Osteoblast (primary cell): ENCODE measurements at places on chromosomes 11 and 22. TPM values are rescaled to one million over a fixed set of nuclear protein-coding genes. Genes with fewer than 3 reads are reported as not detected.

The APOBEC3B gene
- total RNA-seq: 0.36 and 0.59 TPM in 2 replicates

The NPAS4 gene
- 0.36 TPM in 1 of 2 replicates, not detected in the other for total RNA-seq

GRCh38 chr11:11857769-11858168 is 16.0 kb downstream of the USP47 start:
- DNase-seq: no peak

DNA sequence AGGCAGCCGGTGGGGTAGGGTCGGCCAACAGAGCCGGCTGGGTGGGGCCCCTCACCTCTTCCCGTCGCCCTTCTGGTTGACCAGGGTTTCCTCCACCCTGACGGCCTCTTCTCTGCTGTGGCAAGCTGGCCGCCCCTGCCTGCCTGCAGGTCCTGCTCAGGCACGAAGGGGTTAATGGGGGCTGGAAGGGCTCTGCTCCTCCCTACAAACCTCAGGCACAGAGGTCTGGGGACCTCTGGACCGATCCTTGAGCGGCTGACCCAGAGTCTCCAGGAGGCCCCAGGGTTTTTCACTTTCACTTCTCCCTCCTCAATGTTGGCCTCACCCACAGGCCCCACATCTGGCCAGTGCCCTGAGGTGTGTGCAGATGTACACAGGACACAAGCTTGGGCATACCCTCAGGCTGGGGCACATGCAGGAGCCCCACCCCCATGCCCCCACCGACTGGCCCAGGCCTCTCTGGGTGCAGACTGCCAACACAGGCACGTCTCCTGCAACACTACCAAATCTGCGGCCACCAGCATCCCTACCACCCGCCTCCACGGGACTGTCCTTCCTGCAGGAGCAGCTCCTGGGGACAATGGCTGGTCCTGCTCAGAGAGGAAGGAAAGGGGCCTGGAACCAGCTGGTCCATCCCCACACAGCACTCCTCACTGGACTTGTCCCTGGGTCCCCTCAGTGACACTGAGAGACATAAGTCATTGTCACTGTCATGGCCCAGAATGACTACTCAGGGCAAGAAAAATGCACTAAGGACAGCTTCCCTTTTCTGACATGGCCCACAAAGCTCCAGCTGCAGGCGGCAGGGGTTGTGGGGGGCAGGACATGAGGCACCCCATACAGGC is 3.2 kb upstream of the TBX1 start:
- DNase-seq: no peak

DNA sequence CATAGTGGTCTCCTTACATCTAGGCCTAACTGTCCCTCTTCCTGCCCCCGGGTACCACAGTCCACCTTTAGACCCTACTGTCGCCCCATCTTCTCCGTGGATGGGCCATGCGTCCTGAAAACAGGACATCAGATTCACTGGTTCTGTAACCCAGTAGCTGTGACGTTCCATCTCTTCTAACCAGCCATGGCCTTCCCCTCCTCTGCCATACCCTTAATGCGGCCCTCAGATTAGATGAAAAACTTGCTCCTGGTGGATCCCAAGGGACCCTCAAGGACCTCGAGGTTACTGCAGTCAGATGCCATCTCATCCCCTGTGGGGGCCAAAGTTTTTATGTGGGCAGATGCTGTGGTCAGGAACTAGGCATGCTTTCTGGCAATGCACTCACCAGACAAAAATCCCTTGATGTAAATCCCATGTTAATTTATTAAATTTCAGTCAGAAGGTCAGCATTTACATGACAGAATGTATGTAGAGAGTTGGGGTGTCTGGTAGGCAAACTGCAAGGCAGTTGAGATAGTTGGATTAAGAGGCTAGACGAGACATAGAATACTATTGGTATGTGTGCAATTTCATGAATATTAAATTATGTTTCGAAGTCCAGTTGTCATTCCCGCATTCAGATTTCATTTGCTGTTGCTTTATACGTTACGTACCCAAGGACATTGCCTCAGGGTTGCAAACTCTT is 64.3 kb downstream of the WNT11 start:
- DNase-seq: no peak
